ENCODE measurements at places on chromosomes 16 and 17.
A peak's percentile ranks its signal among the peaks of the same experiment; 100 is the strongest.

GRCh38 chr17:68662037-68662432 is 60.9 kb upstream of the FAM20A start:
- peaks cover 2% of the 10 kb centered on the region for H3K36me3 ChIP-seq
- no peak for DNase-seq
- no peak overlapping the region for H3K4me3 ChIP-seq

- H3K27me3 ChIP-seq = no peaks in the 10 kb centered on the region
- H3K27ac ChIP-seq = no peak overlapping the region
Observed at GRCh38 chr17:81902653-81903414, 796 bp downstream of the NPB start.

- H3K27ac ChIP-seq = peak overlapping the region; percentile 87
- H3K4me3 ChIP-seq = peak overlapping the region; percentile 28
- no peak for DNase-seq
- peaks cover 45% of the 10 kb centered on the region for H3K4me1 ChIP-seq
- peaks cover 7% of the 10 kb centered on the region for H3K36me3 ChIP-seq
Observed at GRCh38 chr17:73042809-73043685, 49.4 kb downstream of the SLC39A11 start.

DNA sequence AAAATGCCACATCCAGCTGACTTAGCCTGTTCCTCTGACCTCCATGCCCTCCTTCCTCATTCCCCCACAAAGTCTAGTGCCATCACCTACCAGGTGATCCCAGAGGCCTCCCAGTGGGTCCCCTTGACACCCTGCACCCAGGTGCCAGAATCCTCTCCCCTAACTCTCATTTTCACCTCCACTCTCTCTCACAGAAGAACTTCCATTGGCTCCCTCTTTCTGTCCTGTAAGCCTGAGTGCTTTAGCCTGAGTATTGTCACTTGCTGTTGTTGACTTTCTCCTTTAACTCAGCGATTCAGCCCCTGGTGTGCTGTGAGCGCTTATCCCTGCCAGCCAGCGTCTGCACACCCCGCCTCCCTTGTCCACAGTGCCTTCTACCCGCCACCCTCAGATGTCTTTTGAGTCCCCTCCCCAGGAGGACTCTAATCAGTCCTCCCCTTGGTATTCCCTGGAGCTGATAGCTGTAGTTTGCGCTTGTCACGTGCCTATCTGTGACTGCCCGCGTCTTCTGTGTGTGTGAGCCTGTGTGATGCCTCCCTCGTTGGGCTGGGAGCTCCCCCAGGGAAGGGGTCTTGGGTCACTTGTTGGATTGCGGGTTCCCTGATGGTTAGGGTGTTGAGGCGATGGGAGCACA is 31.9 kb downstream of the ARHGAP23 start:
- no peaks in the 10 kb centered on the region for H3K27me3 ChIP-seq
- peaks cover 24% of the 10 kb centered on the region for H3K36me3 ChIP-seq
- H3K27ac ChIP-seq = peak overlapping the region; percentile 27
- H3K4me1 ChIP-seq = peaks cover 59% of the 10 kb centered on the region
- no peak for DNase-seq

DNA sequence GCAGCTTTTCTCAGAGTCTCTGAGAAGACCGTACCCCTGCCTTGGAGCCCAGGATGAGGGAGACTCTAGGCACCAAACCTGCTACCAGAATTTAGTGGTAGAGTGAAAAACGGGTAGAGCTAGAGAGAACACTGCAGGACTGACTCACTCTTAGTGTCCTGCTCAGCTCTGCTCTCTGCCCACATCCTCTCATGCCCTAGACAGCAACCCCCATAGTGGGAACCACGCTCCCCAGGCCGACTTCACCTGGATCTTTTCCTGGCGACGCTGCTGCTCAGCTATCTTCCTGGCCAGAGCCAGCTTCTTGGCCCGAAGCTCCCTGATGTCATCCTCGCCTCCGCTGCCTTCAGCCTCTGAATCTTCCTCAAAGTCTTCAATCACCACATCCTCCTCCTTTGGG is 26.7 kb downstream of the HIC1 start:
- H3K4me1 ChIP-seq = peaks cover 34% of the 10 kb centered on the region
- H3K27ac ChIP-seq = peak overlapping the region; percentile 49
- no peak overlapping the region for H3K4me3 ChIP-seq
- peaks cover 26% of the 10 kb centered on the region for H3K36me3 ChIP-seq

- no peak overlapping the region for H3K4me3 ChIP-seq
- no peak overlapping the region for H3K27ac ChIP-seq
- no peak for DNase-seq
- H3K27me3 ChIP-seq = peaks cover 40% of the 10 kb centered on the region
Observed at GRCh38 chr17:74601944-74602572, 10.0 kb upstream of the CD300LD start.

All from chondrocyte (in vitro differentiated cells).